T-helper 2 cell (primary cell): ENCODE measurements at places on chromosomes 16 and 17.

DNA sequence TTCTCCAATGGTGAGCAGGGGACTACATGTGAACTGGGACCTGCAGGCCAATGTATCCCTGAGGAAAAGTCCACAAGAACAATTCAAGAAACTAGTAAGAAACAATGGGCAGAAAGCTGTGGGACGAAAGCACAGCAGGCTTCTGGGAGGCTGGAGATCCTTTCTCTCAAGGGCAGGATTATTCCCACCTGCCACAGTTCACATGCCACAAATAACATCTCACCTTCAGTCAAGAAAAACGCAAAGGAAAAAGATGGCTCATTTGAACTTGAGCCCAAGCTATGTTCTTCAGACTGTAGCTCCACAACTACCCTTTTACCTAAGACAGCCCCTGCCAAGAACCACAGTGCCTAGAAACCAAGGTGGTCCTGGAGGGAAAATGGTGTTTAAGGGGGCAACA lies 13.0 kb downstream of the HAS3 start:
- no peak for DNase-seq

- no peak for DNase-seq
Measured at GRCh38 chr16:67006930-67007658, 18.7 kb downstream of the CES4A start.

DNA sequence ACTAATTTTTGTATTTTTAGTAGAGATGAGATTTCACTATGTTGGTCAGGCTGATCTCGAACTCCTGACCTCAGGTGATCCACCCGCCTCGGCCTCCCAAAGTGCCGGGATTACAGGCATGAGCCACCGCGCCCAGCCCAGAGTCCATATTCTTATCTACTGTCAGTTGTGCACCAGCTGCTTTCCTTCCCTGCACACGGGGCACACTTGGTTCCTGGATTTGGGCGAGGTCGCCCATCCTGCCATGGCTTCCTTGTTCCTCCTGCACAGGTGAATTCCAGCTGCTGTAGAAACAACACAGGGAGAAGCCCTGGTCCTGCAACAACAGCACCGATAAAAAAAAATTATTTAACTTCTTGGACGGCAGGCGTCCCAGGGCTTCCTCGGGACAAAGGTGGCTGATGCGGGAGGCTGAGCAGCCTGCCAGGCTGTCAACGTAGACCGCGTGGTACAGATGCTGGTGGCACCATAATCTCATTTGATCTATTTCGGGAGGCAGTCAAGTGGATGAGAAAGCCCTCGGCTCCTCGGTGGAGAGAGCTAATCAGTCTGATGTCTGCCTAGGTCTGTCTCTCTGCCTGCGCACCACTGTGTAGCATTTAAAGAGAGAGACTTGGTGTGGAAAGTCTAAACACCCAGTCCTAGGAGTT lies 19.1 kb downstream of the RGS9 start:
- no peak for DNase-seq

DNA sequence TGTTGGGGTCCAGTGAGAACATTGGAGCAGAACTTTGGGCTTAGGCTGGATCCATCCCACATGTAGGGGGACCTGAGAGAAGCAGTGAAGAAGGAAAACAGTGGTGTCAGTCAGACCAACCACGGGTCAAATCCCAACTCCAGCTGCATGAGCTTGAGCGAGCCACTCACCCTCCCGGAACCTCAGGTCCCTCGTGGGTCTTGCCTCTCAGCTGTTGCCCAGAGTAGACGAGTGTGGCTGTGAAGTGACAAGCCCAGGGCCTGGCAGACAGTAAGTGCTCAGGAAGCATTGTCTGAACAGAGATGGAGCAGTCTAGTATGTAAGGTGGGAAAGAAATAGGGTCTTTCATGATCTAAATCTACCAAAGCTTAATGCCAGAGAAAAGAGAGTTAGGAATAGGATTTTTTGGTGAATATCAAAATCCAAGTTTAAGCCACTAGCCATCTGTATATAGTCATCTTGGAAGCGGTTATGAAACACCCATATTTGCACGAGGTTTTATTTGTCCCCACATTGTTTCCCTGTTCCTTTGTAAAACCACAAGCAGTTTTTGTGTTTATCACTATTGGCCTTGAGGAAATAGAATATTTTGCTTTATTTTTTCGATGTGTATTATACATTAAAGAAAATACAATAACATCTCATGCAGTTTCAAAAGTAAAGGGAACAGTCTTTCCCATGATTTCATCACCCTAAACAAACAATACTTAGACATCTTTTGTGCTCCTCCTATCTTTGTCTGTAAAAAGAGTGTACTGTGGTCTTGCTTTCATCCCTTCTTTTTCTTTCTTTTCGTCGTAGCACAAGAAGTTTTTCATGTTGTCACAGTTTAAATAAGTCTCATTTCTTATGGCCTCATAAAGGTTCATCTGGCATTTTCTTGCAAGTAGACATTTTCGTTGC lies 112.0 kb downstream of the CLEC16A start:
- no peak for DNase-seq

DNA sequence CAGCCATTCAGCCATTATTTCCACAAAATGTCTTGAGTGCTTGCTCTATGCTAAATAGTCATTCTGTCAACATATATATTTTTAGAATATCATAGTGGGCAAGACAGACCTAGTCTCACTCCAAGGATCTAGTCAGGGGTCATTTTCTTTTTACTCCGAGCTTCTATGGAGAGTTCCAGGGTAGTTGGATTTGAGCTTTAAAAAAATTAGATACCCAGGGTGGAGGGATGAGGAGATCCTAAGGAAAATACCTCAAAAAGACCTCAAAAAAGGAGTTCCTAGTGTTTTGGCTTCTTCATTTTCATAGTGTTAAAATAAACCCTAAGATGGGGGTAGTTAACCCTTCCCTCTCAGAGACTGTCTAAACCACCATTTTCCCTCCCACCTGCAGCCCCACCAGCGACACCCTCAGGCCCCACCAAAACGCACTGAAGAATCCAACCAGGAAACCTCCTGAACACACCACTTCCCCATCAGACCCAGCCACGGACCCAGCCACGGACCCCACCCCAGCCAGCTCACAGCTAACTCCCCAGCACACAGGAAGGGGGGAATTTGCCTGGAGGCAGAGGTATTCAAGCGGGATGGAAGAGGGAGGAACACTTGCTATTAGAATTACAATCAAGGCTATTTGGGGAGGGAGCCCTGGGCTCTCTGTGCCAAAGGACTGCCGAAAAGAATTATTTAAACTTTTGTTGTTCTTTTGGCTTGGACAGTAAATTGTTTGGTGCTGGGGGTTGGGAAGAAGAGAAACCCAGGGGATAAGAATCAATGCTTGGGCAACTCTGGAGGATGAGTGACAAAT lies 2.2 kb downstream of the ETV4 start:
- no peak for DNase-seq

DNA sequence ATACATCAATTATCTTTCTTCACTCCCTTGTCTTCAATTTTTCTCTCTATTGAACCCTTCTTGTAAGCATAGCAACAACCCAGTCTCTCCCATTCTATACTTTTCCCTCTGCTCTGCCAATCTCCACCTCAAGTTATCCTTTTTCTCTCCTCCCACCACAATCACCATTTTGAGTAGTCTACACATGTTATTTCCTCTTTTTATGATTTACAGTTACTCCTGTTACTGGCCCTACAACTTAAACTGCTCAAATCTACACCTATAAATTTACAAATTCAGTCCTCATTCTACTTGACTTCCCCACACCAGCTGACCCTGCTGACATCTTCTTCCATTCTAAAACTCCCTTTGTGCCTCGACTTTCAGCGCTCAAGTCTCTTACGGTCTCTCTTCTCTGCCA lies 84.6 kb downstream of the SPAG9 start:
- no peak for DNase-seq

DNA sequence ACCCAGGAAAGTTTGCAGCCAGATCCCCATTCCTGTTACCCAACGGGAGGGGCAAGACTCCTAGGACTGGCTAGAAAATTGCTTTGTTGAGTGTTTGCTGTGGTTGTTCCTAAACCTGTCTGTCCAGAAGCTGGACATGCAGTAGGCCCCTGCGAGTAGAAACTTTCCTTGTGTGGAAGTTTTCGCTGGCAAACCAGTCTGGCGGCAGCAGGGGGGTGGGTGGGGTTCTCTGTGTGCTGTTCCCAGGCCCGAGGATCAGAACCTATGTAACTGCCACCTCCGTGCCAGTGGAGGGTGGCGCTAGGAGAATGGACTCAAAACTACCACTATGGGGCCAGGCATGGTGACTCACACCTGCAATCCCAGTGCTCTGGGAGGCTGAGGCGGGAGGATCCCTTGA lies 9.2 kb downstream of the SGSM2 start:
- DNase-seq = no peak

- no peak for DNase-seq
Measured at GRCh38 chr16:47310792-47311211, 150.1 kb downstream of the ITFG1 start.

- no peak for DNase-seq
Measured at GRCh38 chr17:27559506-27560481, 71.2 kb upstream of the LGALS9 start.

DNA sequence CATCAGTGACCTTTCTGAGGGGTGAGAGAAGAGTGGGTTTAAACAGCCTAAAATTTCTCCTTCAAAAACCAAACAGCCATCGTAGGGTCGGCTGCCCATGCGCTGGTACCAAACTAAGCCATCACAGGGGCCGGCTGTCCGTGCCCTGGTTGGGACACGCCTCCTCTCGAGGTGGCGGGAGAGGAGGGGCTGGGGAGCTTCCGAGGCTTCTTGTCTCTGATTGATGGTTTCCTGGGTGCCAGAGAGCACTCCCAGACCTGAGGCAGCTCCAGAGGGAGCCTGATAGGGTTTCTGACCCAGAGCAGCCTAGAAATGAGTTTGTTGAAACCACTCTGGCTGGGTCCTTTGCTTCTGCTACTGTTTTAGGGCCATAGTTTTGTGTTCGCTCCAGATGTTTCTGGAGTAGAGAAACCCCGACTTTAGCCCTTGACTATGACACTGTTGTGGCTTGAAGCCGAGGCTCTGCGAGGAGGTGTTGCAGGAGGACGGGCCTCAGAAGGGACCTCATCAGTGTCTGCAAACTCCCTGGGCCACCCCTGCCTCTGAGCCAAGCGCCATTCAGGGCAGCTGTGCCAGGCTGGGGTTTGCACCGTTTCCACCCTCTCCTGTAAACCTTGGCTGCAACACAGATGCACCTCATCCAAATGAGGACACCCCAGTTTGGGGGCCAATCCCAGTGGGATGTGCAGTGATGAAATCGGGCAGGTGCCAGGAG lies 6.2 kb downstream of the ZNF276 start:
- no peak for DNase-seq

GRCh38 chr17:54117452-54117851 lies 294.7 kb downstream of the KIF2B start:
- DNase-seq = no peak

GRCh38 chr17:65745241-65745640 lies 183.8 kb upstream of the AXIN2 start:
- DNase-seq = no peak

DNA sequence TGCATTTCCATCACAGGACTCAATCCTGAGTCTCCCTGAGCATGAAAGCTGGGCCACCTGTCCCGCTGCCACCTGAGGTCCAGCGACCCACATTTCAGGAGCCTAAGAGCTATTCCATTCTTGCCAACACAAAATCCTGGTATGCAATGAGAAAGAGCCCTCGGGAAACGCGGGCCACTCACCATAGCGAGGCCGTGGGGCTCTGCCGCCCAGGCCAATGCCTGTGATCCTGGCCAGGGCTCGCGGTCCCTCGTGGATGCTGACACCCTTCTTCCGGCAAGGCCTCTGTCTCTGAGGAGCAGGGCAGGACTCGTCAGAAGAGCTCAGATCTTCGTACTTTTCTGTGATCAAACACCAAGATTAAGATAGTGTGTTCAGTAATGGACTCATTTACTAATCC lies 11.6 kb downstream of the NUDT16L1 start:
- DNase-seq = no peak

DNA sequence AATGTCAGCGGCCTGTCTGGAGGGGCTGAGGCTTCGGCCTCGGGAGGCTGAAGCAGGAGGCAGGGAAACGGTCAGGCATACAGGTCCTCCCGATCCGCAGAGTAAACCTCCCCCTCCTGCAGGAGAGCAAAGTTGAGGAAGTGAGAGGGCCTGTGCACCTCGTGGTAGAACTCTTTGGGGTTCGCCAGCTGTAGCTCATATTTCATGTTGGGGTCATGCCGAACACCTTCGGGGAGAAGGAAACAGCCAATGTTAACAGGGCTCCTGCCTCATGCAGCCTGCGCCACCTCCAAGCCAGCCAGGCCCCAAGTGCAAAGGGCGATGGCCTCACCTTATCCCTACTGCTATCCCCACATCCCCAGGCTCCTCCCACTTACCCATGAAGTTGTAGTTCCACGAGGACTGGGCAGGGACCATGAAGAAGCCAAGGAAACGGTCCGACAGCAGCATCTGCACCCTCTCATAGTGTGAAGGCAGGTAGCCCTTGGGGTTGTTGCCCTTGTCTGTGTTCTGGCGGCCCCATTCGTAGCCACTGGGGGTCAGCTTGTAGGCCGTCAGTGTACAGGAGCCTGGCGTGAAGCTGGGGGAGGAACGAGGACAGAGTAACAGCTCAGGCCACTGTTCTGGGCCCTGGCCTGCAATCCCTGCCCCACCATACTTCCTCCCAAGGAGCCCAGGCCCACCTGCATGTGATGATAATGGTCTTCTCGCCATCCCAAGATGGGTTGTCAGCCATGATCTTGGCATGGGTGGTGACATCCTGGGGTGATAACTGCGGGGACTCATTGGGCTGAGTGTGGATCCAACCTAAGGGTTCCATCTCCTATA lies 1.3 kb upstream of the RILP start:
- DNase-seq = no peak

GRCh38 chr17:67215991-67216421 lies 29.0 kb downstream of the HELZ start:
- DNase-seq = no peak

GRCh38 chr16:56966093-56966475 lies 4.3 kb downstream of the CETP start:
- DNase-seq = no peak

- no peak for DNase-seq
Measured at GRCh38 chr17:40664582-40665333, at the start of gene KRT222. KRT222 (minus strand) TSS chr17:40665177; CDS start chr17:40665099, 78 bp downstream.

DNA sequence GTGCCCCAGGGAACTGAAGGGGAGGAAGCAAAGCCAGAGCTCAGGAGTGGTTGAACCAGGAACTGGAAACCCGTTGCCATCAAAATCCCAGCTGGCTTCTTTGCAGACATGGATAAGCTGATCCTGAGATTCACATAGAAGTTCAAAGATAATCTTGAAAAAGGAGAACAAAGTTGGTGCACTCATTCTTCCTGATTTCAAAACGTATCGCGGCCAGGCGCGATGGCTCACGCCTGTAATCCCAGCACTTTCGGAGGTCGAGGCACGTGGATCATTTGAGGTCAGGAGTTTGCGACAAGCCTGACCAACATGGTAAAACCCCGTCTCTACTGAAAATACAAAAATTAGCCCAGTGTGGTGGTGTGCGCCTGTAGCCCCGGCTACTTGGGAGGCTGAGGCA lies 7.1 kb downstream of the RAP1GAP2 start:
- no peak for DNase-seq

GRCh38 chr17:76519048-76519966 lies 18.1 kb upstream of the RHBDF2 start:
- no peak for DNase-seq

- DNase-seq = no peak
Measured at GRCh38 chr17:9766970-9767369, 24.4 kb downstream of the DHRS7C start.
